Hepatocyte (in vitro differentiated cells): ENCODE measurements at places on chromosomes 2 and 18. TPM values are rescaled to one million over a fixed set of nuclear protein-coding genes. Genes with fewer than 3 reads are reported as not detected.

GPR155 gene
- 30.0 and 32.8 TPM in 2 replicates for polyA plus RNA-seq

GRCh38 chr2:34602262-34602661, 1003.2 kb upstream of the FAM98A start:
- H3K36me3 ChIP-seq: no peaks in the 10 kb centered on the region
- H3K4me1 ChIP-seq: no peaks in the 10 kb centered on the region
- H3K4me3 ChIP-seq: no peak overlapping the region
- no peaks in the 10 kb centered on the region for H3K27me3 ChIP-seq
- no peak for DNase-seq

DNA sequence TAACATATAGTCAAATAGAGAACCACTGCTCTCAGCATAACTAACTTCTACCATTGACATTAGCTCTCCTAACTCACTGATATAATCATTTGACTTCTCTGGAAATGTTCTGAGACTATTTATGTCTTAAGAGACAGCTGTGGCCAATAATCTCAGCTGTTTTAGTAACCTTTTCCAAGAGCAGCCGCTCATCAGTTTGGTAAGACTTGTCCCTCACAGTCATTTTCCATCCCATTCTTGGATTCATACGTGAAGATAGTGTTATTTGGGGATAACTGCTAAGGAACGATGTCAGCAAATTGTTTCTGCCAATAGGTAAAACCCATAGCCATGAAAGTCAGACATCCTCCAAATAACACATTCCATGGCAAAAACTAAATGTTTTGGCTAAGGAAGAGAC, 127.8 kb downstream of the LNPK start:
- peaks cover 9% of the 10 kb centered on the region for H3K4me1 ChIP-seq
- no peaks in the 10 kb centered on the region for H3K27me3 ChIP-seq
- no peaks in the 10 kb centered on the region for H3K36me3 ChIP-seq
- no peak for DNase-seq
- H3K4me3 ChIP-seq: no peak overlapping the region

DNA sequence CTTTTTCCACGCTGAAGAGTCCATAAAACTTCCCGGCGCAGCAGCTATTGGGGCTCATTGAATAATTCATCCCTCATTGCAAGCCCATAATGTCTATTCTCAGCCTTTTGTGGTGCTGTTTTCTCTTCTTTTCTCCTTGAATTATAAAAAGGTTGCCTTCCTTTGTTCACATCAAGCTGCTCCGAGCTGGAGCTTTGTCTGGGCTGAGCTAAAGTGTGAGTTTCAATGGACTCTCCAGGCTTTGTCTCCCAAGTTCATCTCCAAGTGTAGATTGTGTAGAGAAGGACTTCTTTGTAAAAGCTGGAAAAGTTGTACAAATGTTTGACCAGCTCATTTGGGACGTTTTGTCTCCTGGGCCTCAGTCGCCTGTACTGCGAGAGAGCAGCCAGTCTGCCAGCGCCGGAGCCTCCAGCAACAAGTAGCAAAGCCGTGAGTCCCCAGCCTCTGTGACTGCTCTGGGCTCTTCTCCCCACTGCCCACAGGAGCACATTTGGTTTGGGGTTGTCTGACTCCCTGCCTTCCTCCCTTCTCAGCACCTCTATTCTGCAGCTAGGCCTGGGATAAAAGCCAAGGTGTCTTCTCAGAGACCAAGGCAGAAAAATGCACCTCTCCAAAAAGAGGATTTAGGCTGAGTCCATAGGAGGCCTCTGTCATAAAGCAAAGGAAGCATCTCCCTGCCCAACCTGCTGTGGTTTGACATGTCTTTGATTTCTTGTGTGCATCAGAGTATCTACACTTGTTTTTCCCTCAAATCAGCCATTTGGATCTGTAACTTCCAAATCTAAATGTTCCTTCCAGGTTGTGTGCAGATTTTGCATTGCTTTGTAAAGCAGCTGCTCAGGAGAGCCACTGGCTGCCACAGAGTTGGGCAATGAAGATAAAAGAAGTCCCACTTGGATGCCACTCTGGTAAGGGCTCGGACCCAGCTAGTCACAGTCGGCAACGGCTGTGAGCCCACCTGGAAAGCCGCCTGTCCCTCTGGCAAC, 6.4 kb downstream of the PAX3 start:
- H3K4me3 ChIP-seq: no peak overlapping the region
- no peak for DNase-seq
- H3K27me3 ChIP-seq: peaks cover 99% of the 10 kb centered on the region
- H3K4me1 ChIP-seq: no peaks in the 10 kb centered on the region
- no peaks in the 10 kb centered on the region for H3K36me3 ChIP-seq

- peaks cover 10% of the 10 kb centered on the region for H3K4me1 ChIP-seq
- H3K27ac ChIP-seq: peak overlapping the region; percentile 63
- DNase-seq: no peak
- H3K4me3 ChIP-seq: no peak overlapping the region
- H3K36me3 ChIP-seq: no peaks in the 10 kb centered on the region
These were observed 494.8 kb downstream of the CMPK2 start for GRCh38 chr2:6370753-6371551.
